ENCODE measurements at places on chromosomes 13 and 19. TPM values are rescaled to one million over a fixed set of nuclear protein-coding genes. Genes with fewer than 3 reads are reported as not detected.
A peak's percentile ranks its signal among the peaks of the same experiment; 100 is the strongest.

Gene PRR20A
- total RNA-seq: not detected

Gene C1QTNF9B
- not detected for total RNA-seq

Gene SLC15A1
- total RNA-seq: not detected

Gene FAM216B
- not detected for total RNA-seq

Gene ANKRD10
- total RNA-seq: 308 TPM

Gene RNASEH2A
- 48.2 TPM for total RNA-seq

Gene DMRTC2
- not detected for total RNA-seq

- DNase-seq: no peak
Measured at GRCh38 chr13:109381546-109382180, 404.7 kb downstream of the IRS2 start.

DNA sequence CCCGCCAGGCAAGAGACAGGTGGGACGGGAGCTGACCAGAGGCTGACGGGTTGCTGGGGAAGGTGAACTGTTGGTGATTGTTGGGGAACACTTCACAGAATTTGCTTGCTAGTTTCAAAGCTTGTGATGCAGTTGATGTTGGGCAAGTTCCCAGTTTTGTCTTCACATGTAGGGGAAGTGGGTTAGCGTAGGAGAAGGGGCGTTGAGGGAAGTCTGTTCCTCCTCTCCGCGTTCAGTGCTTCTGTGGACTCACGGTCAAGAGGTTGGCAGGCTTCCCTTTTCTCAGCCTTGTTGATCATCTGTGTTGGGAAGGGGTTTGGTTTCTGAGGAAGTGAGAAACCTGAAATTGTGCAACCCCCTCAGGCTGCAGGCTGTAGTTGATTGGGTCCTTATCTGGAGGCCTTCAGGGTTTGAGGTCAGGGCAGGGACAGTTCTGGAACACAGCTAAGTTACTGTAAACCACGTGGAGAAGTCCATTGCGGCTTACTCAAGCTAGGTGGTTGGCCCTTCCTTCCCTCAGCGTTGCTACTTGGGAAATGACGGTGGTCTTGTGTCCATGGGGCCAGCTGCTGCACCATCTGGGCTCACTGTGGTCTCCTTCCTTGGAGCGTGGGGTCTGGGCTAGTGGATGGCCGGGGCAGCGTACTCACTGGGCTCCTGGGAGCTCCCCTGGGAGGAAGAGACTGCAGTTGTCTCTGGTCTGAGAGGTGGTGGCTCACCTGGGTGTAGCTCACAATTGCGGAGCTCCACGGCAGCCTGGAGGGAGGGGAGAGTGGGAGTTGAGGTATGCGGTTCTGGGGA, 7.5 kb downstream of the RPS9 start:
- peak; percentile 72 for DNase-seq

DNA sequence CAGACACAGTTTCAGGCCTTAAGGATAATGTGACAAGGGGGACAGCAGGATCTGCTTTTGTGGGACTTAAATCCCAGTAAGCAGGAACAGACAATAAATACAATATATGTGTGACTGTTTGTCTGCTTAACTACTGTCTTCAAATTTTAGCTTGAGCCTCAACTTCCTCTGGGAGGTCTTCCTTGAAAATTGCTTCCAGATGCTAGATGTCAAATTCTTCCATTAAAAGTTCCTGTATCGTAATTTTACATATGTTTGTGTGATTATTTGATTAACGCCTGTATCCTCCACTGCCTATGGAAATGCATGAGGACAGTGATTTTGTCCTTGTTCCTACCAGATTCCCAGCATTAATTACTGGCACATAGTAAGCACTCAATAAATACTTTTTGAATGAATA, 385.5 kb downstream of the NDFIP2 start:
- DNase-seq: no peak

DNA sequence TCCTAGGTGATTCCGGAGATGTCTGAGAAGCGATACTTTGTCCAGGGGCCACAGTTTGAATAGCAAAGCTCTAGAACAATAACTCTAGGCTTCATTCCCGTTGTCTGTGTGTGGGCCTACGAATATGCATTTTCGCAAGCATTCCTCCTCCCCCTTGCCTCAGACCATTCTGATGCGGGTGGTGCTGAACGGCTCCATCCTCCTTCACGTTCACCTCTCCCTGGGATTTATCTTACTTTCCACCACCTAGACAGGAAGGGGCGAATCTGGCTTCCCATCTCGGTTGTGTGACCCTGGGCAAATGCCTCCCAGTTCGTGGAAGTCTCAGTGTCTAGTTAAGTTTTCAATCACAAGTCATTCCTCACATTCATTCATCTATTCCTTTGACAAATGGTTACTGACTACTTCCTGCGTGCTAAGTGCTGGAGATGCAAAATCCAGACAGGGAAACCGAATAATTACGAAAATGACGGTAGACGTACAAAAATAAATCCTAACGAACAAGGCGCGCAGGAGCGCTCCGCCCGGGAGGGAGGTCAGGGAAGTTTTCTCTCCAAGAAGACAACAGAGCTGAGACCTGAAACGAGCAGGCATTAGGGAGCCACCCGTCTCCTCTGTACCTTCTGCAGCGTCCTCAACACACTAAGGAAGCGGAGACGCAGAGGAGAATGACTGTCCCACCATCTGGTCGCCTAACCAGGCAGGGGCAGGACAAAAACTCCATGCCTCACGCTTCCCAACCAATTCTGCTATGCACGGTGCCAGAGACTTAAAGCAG, 1.3 kb upstream of the CNOT3 start:
- no peak for DNase-seq

DNA sequence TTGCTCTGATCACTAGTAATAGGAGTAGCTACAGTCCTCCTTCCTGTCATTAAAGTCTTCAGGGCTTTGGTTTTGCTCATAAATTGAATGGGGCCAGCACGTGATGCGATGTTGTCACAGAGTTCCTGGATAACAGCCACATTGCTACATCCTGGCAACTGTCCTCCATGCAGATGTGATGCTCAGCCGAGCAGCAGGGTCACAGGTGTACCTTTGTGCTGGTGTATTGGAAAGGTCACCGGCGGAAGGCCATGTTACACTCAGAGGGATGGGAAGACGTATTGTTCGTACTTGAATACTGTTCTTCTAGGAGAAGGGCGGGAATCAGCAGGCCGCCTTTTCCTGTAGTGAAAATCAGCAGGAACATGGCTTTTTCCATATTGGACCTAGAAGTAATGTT, 713.8 kb upstream of the GPC6 start:
- no peak for DNase-seq

DNA sequence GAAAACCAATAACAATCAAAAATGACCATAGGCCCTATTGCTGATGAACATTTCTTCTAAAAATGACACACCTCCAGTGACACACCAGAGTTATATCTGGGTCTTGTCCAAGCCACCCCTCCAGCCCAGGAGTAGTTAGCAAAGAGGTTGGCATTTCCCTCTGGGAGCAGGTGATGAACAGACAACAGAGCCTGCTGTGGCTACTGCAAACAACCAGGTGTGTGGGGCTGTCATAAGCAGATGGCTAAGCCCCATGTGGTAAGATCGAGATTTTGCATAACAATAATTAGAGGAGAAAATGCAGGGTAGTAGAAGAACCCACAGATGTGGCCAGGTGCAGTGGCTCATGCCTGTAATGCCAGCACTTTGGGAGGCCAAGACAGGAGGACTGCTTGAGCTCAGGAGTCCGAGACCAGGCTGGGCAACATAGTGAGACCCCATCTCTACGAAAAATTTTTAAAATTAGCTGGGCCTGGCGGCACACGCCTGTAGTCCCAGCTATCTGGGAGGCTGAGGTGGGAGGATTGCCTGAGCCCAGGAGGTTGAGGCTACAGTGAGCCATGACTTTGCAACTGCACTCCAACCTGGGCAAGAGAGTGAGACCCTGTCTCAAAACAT, 5.0 kb downstream of the XRCC1 start:
- DNase-seq: no peak

GRCh38 chr13:38763446-38764381, 76.8 kb downstream of the FREM2 start:
- peak; percentile 75 for DNase-seq

GRCh38 chr19:37691881-37692504, 27.6 kb downstream of the ZNF607 start:
- DNase-seq: no peak

GRCh38 chr13:86813198-86813597, 858.0 kb upstream of the SLITRK5 start:
- DNase-seq: no peak

GRCh38 chr13:52345631-52346251, 60.2 kb downstream of the THSD1 start:
- no peak for DNase-seq

DNA sequence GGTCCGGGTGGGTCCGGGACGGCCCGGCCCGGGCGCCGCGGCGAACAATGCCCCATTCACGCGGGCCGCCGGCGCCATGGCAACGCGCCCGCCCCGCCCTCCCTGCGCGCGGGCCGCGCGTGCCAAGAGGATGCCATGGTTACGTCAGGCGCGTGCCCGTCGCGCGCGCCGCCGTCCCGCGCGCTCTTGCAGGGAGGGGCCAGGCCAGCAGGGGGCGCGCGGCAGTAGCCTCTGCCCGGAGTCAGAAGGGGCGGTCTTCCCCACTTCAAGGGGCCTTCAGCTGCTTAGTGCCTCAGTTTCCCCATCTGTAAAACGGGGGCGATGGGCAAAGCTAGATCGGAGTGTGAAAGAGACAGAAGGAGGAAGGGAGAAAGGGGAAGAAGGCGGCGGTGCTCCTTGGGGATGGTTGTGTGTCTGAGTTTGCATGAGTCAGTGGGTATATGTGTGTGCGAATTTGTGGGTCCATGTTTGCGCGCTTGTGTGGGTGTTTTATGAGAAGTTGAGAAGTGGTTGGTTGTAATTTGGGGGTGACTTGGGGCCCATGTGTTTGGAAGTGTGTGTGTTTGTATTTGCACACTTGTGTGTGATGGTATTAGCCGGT, 11.6 kb upstream of the NFIX start:
- peak; percentile 78 for DNase-seq

DNA sequence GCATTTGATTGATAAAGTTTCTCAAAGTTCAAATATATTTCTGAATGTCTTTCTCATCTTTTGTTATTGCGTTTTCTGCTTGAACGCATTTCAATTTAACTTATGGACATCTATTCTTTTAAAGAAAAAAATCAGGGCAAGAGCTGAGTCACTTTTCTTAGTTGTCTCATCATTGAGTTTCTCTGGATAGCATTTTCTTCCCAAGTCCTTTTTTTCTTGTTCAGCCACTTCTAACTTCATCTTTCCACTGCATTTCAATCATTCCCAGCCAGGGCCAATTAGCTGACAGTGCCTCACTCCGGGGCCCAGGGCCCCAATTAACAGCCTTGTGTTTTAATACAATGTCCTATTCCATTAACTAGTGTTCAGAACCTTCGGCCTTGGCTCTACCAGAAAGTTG, 216.3 kb downstream of the B3GLCT start:
- no peak for DNase-seq

- no peak for DNase-seq
Measured at GRCh38 chr19:35205733-35206323, 22.7 kb downstream of the FAM187B start.

DNA sequence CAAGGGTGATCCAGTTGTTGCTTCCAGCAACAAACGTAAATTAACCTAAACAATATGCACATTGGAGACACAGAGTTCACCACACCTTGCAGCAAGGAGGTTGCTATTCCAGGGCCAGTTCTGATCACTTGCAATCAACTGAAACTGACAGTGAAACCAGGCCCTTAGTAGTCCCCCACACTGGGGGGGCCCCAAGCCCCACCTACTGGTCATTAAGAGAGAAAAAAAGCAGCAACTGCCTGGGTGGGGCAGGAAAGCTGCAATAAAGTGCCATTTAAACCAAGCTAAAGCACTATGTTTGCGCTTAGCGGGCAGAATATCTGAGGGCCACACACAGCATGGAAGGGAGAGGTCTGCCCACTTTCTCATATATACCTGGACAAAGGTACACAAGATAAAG, 51.5 kb downstream of the ATP7B start:
- DNase-seq: peak; percentile 44

GRCh38 chr13:31207661-31208552, 8.1 kb downstream of the B3GLCT start:
- DNase-seq: no peak

- DNase-seq: no peak
Measured at GRCh38 chr13:34290661-34291060, 472.7 kb downstream of the RFC3 start.

GRCh38 chr13:79937311-79937710, 403.6 kb downstream of the SPRY2 start:
- no peak for DNase-seq

DNA sequence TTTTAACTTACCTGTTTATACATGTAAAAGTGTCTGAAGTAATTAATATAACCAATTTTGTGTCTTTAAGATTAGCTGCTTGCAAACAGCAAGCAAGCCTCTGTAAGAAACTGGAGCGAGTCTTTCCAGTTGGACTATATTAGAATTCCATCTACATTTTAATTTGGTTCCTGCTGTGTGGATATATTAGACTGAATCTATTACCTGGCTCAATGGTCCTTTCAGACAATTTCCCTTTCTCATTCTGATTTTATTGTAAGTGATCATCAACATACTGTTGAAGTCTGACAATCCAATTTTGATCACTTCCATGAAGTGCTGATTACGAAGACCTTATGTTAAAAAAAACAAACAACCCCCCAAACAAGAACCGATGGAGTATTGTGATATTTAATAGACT, 72.3 kb downstream of the GPC5 start:
- DNase-seq: no peak

DNA sequence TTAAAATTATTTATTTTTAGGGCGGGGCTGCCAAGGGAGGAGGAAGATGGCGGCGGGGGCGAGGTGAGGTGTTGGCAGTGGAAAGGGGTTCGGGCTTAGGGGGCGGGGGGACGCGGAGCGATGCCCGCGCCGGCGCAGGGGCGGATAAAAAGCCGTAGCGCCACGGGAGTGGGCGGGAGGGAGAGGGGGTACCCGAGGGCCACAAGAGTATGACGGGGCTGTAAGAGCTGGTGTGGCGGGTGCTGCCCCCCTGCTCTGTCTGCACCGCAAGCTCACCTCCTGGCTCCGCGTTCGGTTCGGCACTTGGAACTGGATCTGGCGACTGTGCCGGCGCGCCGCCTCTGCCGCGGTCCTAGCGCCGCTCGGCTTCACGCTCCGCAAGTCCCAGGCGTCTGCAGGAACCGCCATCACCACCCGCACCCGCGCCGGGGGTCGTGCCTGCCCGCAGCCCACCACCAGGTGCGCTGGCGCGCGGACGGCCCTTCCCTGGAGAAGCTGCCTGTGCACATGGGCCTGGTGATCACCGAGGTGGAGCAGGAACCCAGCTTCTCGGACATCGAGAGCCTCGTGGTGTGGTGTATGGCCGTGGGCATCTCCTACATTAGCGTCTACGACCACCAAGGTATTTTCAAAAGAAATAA, 265.2 kb upstream of the SGCG start:
- DNase-seq: no peak

- peak; percentile 45 for DNase-seq
Measured at GRCh38 chr13:51849145-51850101, 4.4 kb upstream of the TMEM272 start.

DNA sequence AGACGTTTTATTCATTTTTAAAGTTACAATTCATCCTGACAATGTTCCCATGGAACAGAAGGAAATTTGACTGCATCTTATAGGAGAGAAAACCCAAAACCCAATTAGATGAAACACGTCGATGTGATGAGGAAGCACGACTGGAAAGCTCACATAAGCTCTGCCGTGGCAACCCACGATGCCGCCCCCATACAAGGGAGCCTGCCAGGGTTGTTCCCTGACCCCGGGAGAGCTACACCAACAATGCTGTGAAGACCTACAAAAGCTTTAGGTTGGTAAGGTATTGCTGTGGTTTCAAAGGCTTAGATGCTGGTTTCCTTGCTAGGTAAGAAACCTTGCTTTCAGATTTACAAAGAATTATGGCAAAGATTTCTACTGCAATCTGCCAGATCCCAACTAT, 393.1 kb downstream of the KLF12 start:
- DNase-seq: no peak

All from HT-29 (cell line).